Endothelial cell of umbilical vein (primary cell): ENCODE measurements at places on chromosomes 6 and 20. TPM values are rescaled to one million over a fixed set of nuclear protein-coding genes. Genes with fewer than 3 reads are reported as not detected.

The SAMD10 gene
- total RNA-seq, result 4.7 and 5.7 TPM in 2 replicates

The TMEM74B gene
- total RNA-seq, result 0.67 and 1.1 TPM in 2 replicates

The SOX4 gene
- total RNA-seq, result 121 and 127 TPM in 2 replicates

The DEFB124 gene
- total RNA-seq, result not detected in 2 replicates

The TIAM2 gene
- total RNA-seq, result 13.5 and 18.5 TPM in 2 replicates

The APCDD1L gene
- 0.88 and 1.4 TPM in 2 replicates for total RNA-seq

The NMBR gene
- not detected in 2 replicates for total RNA-seq

The CCN5 gene
- not detected in 2 replicates for total RNA-seq
